ENCODE measurements at places on chromosomes 7 and 10. TPM values are rescaled to one million over a fixed set of nuclear protein-coding genes. Genes with fewer than 3 reads are reported as not detected.

The ADARB2 gene
- total RNA-seq = not detected

GRCh38 chr10:88416801-88417200, 166.3 kb downstream of the RNLS start:
- no peaks in the 10 kb centered on the region for H3K36me3 ChIP-seq
- H3K4me1 ChIP-seq = no peaks in the 10 kb centered on the region
- no peak overlapping the region for H3K4me3 ChIP-seq
- no peak overlapping the region for H3K27ac ChIP-seq
- DNase-seq = no peak

DNA sequence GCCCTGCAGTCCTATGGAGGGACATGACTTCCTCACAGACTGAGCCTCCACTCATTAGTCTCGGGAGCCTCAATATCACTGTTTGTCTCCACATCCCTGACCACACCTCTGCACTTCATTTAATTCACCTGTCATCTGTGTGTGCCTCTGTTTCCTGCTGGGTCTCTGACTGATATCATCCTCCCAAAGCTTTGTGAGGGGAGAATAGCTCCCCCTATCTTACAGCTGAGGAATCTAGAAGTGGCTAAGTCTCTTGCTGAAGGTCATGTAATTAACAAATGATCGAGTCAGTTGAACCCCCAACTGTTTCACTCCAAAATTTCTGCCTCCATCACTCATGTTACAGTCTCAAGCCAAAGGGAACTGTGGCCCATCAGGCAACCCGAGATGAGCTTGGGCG, 5.5 kb upstream of the CPXM2 start:
- no peak overlapping the region for H3K27ac ChIP-seq
- H3K36me3 ChIP-seq = no peaks in the 10 kb centered on the region
- no peak for DNase-seq

- DNase-seq = no peak
- H3K36me3 ChIP-seq = no peaks in the 10 kb centered on the region
- H3K27ac ChIP-seq = no peak within 1 kb of the TSS
- H3K4me3 ChIP-seq = no peak within 1 kb of the TSS
- H3K27me3 ChIP-seq = no peaks in the 10 kb centered on the region
These were observed at the start of gene HECW1 for GRCh38 chr7:43112459-43112940. HECW1 (plus strand) TSS chr7:43112647; CDS start chr7:43243906, 131,259 bp downstream.

GRCh38 chr7:70390251-70390650, 741.7 kb upstream of the GALNT17 start:
- DNase-seq = no peak
- H3K27ac ChIP-seq = peak overlapping the region; percentile 67
- H3K27me3 ChIP-seq = no peaks in the 10 kb centered on the region
- no peak overlapping the region for H3K4me3 ChIP-seq
- H3K36me3 ChIP-seq = no peaks in the 10 kb centered on the region

- no peak for DNase-seq
- H3K27ac ChIP-seq = no peak overlapping the region
- H3K4me1 ChIP-seq = peaks cover 1% of the 10 kb centered on the region
- no peaks in the 10 kb centered on the region for H3K27me3 ChIP-seq
These were observed 54.4 kb upstream of the MGAM2 start for GRCh38 chr7:142057101-142057500.

DNA sequence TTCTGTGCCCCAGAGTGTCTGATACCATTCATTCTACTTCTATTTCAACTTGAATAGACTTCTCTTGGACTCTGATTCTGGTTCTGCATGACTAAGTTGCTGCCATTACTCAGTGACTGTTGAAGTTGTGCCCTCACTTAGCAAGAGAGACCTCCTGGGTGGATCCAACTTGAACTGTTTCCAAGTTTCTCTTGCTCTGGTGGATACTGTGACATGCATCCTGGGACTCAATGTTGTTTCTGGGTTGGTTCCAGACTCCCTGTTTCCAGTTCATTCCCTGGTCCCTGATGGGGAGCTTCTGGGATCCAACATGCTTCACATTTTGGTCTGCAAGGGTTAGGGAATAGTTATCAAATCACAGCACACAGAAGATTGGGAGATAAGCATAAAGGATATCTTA, 26.2 kb upstream of the PRPF18 start:
- H3K4me3 ChIP-seq = no peak overlapping the region
- no peak overlapping the region for H3K27ac ChIP-seq
- no peaks in the 10 kb centered on the region for H3K27me3 ChIP-seq
- H3K36me3 ChIP-seq = no peaks in the 10 kb centered on the region
- H3K4me1 ChIP-seq = no peaks in the 10 kb centered on the region
- no peak for DNase-seq

The GIMAP7 gene
- 41.8 TPM for total RNA-seq

DNA sequence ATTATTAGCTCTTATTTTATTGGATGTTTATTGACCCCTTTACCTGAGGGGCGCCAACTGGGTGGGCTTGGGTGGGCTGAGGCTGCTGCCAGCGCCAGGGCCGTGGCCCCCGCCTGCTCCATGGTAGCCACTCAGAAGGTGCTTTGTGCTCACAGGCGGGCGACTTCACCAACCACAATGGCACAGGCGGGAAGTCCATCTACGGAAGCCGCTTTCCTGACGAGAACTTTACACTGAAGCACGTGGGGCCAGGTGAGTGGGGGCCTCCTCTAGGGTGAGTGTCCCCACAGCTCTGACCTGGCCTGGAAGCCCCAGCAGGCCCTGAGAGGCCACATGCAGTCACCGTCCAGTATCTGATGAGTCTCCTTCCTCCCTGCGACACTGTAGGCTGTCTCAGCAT, 4.1 kb downstream of the PPIF start:
- H3K27ac ChIP-seq = no peak overlapping the region
- H3K36me3 ChIP-seq = peaks cover 2% of the 10 kb centered on the region
- DNase-seq = peak; percentile 29

The C10orf67 gene
- not detected for total RNA-seq

DNA sequence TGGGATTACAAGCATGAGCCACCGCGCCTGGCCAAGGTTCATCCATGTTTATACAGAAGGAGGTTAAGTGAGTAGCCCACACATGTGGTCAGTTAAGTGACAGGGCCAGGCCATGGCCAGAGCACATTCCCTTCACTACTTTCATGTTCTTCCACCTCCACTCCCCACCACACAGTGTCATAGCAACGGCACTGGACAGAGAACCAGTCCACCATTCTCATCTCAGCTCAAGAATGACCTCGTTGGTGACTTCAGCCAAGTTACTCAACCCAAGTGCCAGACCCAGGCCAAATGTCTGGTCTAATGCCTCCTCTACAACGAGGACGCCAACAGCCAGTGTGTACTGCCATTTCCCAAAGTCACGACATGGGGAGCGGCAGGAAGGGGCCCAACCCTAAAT, 62.4 kb downstream of the INHBA start:
- no peaks in the 10 kb centered on the region for H3K27me3 ChIP-seq
- no peaks in the 10 kb centered on the region for H3K36me3 ChIP-seq
- H3K4me1 ChIP-seq = no peaks in the 10 kb centered on the region
- H3K4me3 ChIP-seq = no peak overlapping the region
- DNase-seq = peak; percentile 35

Measured in aorta (tissue), 5 donors.